ENCODE measurements at places on chromosomes 12 and 14. TPM values are rescaled to one million over a fixed set of nuclear protein-coding genes. Genes with fewer than 3 reads are reported as not detected.

DNA sequence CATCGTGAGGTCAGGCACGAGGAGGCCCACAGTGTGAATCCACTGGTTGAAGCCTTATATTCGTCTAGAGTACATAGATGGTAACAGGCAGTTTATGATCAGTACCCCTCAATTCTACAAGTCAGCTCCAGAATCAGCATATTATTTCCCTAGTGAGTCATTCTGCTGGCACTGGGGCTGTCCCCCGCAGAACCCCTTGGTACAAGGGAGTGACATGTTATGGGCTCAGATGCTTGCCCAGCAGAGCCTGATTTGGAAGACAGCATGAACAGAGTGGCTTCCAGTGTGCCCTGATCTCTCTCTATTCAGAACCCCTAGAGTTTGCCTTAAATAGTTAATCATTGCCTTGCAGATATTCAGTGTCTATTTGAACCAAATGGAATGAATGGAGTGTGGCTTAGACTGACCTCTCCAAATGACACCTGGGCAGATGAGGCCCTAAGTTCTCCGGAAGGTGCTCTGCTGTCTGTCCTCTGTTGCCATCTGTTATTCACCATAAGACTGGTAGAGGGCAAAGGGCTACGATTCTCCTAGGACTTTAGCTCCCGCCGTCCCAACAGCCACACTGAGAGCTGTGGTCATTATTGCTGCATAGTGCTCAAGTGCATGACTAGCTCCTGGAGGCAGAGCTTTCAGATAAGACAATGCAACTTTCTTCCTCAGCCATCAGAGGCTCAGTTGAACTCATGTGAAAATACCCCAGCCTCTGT, 41.1 kb downstream of the CACNA2D4 start:
- DNase-seq, result no peak

GRCh38 chr14:63186453-63186852, 17.8 kb upstream of the RHOJ start:
- no peak for DNase-seq

The TAS2R19 gene
- total RNA-seq, result 0.62 TPM

The DIO2 gene
- total RNA-seq, result not detected

DNA sequence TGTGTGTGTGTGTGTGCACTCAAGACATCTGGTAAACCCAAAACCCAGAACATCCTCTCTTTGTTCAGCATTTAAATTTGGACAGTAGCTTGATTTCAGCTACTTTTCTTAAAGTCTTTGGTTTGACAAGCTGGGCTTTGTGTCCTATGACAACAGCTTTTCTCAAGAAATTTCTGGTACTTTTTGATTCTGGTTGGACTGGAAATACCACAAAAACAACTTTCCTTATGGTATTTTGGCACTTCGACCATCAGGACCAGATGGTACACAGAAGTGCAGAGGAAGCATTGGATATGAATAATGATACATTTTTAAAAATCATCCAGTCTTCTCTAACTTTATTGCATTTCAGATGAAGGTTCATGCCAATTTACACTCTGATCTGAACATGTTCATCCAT, 286.6 kb upstream of the FLRT2 start:
- DNase-seq, result no peak

The PTGER2 gene
- total RNA-seq, result 0.24 TPM

DNA sequence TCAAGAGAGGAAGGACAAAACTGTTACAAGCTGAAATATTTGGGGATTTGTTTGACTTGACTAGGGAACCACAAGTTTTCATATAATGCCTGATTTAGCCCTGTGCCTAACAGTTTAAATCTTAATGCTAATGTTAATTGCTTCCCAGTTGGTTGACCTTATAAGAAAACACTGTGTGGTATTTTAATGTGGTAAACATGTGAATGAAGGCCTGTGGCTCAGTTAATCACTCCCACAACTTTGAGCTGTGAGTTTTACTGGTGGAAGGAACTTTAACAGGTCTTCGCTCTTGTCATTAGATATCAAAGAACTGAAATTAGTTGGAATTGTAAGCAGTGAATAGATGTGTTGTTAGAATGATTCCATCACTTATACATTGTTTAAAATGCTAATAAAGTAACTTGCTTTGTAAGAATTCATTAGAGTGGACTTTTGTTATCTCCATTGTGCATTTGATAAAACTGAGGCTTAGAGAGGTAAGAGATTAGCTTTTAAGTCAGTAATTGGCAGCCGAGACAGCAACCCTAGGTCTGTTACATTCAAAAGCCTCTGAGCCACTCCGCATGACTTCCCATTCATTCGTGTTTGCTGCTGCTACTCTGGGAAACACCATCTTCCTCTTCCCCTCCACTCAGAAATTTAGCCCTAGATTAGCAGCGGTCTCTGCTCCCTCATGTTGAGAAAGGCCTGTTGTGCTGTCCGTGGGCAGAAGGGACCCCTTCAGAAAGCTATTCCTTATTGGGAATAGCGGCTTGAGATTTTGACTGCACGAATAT, 1.0 kb upstream of the TBK1 start:
- peak; percentile 37 for DNase-seq

- no peak for DNase-seq
These were observed 72.0 kb upstream of the FKBP4 start for GRCh38 chr12:2722806-2723205.

DNA sequence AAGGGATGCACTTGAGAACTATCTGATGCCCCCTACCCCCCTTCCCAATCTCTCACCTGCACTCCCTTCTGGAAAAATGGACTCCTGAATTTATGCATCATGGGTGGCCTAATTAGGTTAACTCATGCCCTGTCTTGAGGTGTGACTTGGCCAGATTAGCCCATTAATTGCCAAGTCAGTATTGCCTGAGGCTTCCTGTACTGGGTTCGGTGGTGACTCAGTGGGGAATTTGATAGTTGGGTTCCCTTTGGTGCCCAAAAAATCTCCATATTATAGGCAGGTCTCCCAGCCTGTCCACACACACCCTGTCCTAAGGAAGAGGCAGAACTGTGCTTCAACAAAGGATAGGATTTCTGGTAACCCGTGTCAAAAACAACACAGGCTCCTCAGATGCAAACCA, 146.1 kb downstream of the CHST11 start:
- no peak for DNase-seq

- DNase-seq, result peak; percentile 80
These were observed 65.8 kb downstream of the GALNT16 start for GRCh38 chr14:69325646-69326265.

- no peak for DNase-seq
These were observed 80.3 kb downstream of the NKX2-1 start for GRCh38 chr14:36439766-36440165.

The GDF3 gene
- 144 TPM for total RNA-seq

All from H7 (cell line).